ENCODE measurements at places on chromosomes 13 and 19. TPM values are rescaled to one million over a fixed set of nuclear protein-coding genes. Genes with fewer than 3 reads are reported as not detected.

The CXCL17 gene
- 30.2 TPM for total RNA-seq

The ZNF547 gene
- total RNA-seq = 1.1 TPM

- H3K4me1 ChIP-seq = peaks cover 7% of the 10 kb centered on the region
- no peak for DNase-seq
- H3K27ac ChIP-seq = no peak overlapping the region
- no peak overlapping the region for H3K4me3 ChIP-seq
Observed at GRCh38 chr13:34458756-34459715, 483.0 kb upstream of the NBEA start.

- H3K27ac ChIP-seq = no peak overlapping the region
- H3K4me1 ChIP-seq = no peaks in the 10 kb centered on the region
- H3K27me3 ChIP-seq = no peaks in the 10 kb centered on the region
- DNase-seq = no peak
Observed at GRCh38 chr13:113665597-113666328, 1.3 kb upstream of the GRK1 start.

GRCh38 chr13:99353836-99354235 is 46.6 kb upstream of the GPR183 start:
- H3K36me3 ChIP-seq = no peaks in the 10 kb centered on the region
- no peak overlapping the region for H3K4me3 ChIP-seq
- H3K27me3 ChIP-seq = no peaks in the 10 kb centered on the region
- peak overlapping the region; percentile 23 for H3K27ac ChIP-seq

GRCh38 chr19:31252441-31252840 is 96.8 kb downstream of the TSHZ3 start:
- no peaks in the 10 kb centered on the region for H3K36me3 ChIP-seq
- H3K4me1 ChIP-seq = no peaks in the 10 kb centered on the region
- H3K27me3 ChIP-seq = no peaks in the 10 kb centered on the region
- DNase-seq = no peak
- H3K27ac ChIP-seq = no peak overlapping the region

GRCh38 chr19:38699647-38700349 is 44.5 kb downstream of the CAPN12 start:
- no peak overlapping the region for H3K4me3 ChIP-seq
- DNase-seq = no peak
- H3K4me1 ChIP-seq = peaks cover 76% of the 10 kb centered on the region
- H3K27me3 ChIP-seq = no peaks in the 10 kb centered on the region

DNA sequence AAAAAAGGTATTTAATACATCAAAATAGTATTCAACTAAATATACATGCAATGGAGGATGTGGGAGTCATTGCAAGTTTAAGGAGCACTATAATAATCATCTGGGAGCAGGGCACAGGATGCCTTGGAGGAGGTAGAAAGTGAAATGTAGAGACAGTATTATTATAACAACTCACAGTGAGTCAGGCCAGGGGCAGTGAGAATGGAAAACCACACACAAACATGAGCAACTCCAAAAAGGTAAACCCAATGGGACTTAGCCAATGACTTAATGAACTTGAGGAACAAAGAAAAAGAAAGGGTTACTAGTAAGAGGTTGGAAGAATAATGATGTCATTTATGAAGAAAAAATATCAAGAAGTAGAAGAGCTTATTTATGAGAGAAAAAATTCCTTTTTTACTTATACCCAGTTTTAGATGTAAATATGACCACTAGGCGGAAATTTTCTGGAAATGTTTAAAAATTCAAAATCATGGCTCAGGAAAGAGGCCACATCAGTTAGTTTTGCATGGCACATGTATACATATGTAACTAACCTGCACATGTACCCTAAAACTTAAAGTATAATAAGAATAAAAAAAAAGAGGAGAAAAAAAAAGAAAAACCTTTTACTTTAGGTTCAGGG is 389.3 kb downstream of the SUCLA2 start:
- no peak for DNase-seq
- no peak overlapping the region for H3K4me3 ChIP-seq
- H3K36me3 ChIP-seq = no peaks in the 10 kb centered on the region
- H3K27ac ChIP-seq = no peak overlapping the region
- no peaks in the 10 kb centered on the region for H3K27me3 ChIP-seq

- H3K4me3 ChIP-seq = peak overlapping the region; percentile 5
- H3K36me3 ChIP-seq = no peaks in the 10 kb centered on the region
- no peak overlapping the region for H3K27ac ChIP-seq
- no peak for DNase-seq
Observed at GRCh38 chr13:98411617-98412265, 165.2 kb downstream of the STK24 start.

- no peak for DNase-seq
- no peaks in the 10 kb centered on the region for H3K36me3 ChIP-seq
- H3K27me3 ChIP-seq = no peaks in the 10 kb centered on the region
- no peak overlapping the region for H3K4me3 ChIP-seq
Observed at GRCh38 chr13:110505594-110505993, 55.9 kb downstream of the RAB20 start.

- H3K36me3 ChIP-seq = peaks cover 18% of the 10 kb centered on the region
- no peak overlapping the region for H3K4me3 ChIP-seq
- no peaks in the 10 kb centered on the region for H3K27me3 ChIP-seq
- H3K4me1 ChIP-seq = no peaks in the 10 kb centered on the region
- no peak for DNase-seq
Observed at GRCh38 chr13:24450530-24450929, 62.0 kb downstream of the PARP4 start.

DNA sequence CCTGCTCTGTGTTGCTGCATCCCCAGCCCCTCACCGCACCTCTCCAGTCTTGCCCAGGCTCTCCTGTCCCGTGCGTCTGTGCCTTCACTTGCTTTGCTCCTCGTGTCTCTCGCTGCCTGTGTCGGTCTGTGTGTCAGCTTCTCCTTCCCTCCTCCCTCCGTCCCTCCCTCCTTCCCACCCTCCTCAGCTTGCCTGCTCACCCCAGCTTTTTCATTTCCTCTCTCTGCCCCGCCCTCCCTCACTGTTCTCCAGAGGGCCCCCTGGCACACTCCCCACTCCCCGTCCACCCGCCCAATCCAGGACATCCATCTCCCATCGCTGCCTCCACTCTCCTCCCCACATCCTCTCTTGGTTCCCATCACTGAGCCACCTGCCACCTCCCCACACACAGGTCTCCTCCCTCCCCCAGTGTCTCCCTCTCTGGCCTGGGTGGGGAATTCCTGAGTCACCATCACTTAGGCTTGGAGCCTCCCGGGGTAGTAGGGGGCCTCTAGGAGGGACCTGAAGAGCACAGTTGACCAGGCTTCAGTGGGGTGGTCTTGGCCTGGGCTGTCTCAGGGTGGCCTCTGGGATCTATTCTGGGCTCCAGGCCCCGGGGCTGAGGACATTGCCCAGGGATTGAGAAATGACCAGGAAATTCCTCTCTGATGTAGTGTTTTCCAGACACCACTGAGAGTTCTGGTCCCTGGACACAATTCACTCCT is at the start of gene PTGIR:
Gene PTGIR (minus strand): TSS at position 132 of the 704 bp plus-strand sequence. CDS start 864 bp downstream, outside the sequence.
- H3K27ac ChIP-seq = peak within 1 kb of the TSS; percentile 78
- no peak for DNase-seq
- peaks cover 65% of the 10 kb centered on the region for H3K4me1 ChIP-seq

DNA sequence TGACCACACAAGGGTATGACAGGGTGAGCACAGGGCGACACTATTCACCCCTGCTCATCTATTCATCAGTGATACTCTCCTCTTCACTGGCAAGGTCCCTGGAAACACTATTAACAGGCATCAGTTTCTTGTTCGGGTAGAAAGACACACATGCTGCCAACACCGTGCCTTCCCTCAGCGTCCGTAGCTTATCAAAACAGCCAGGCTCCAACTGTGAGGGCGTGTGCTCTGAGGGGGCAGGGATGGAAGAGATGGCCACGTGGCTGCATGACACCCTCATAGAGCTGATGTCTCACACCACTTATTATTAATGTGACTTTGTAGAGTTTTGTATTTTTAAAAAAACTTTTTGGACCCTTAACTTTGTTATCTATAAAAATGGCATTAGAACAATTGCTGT is 160.3 kb downstream of the ITGBL1 start:
- DNase-seq = no peak
- H3K4me1 ChIP-seq = no peaks in the 10 kb centered on the region
- H3K36me3 ChIP-seq = no peaks in the 10 kb centered on the region
- no peaks in the 10 kb centered on the region for H3K27me3 ChIP-seq

- DNase-seq = no peak
- H3K4me1 ChIP-seq = no peaks in the 10 kb centered on the region
- H3K4me3 ChIP-seq = no peak overlapping the region
- H3K27me3 ChIP-seq = no peaks in the 10 kb centered on the region
- H3K27ac ChIP-seq = no peak overlapping the region
- H3K36me3 ChIP-seq = no peaks in the 10 kb centered on the region
Observed at GRCh38 chr13:23786607-23787006, 102.6 kb downstream of the MIPEP start.

- no peak for DNase-seq
- H3K27ac ChIP-seq = peak overlapping the region; percentile 97
- H3K27me3 ChIP-seq = no peaks in the 10 kb centered on the region
- peak overlapping the region; percentile 72 for H3K4me3 ChIP-seq
- H3K4me1 ChIP-seq = no peaks in the 10 kb centered on the region
Observed at GRCh38 chr13:94550062-94550738, 45.8 kb downstream of the TGDS start.

- H3K36me3 ChIP-seq = no peaks in the 10 kb centered on the region
- no peaks in the 10 kb centered on the region for H3K27me3 ChIP-seq
- no peak for DNase-seq
- H3K27ac ChIP-seq = no peak overlapping the region
Observed at GRCh38 chr13:86559901-86560300, 760.7 kb upstream of the SLITRK6 start.

Measured in esophagus squamous epithelium (tissue), 5 donors.